ENCODE measurements at places on chromosomes 3 and 15. TPM values are rescaled to one million over a fixed set of nuclear protein-coding genes. Genes with fewer than 3 reads are reported as not detected.

- no peak for DNase-seq
Measured at GRCh38 chr3:10289787-10290355, 2.9 kb downstream of the GHRL start.

- DNase-seq, result peak; percentile 15
Measured at GRCh38 chr15:25345943-25346342, 92.9 kb downstream of the UBE3A start.

- DNase-seq, result no peak
Measured at GRCh38 chr3:154139996-154140436, 18.8 kb downstream of the ARHGEF26 start.

DNA sequence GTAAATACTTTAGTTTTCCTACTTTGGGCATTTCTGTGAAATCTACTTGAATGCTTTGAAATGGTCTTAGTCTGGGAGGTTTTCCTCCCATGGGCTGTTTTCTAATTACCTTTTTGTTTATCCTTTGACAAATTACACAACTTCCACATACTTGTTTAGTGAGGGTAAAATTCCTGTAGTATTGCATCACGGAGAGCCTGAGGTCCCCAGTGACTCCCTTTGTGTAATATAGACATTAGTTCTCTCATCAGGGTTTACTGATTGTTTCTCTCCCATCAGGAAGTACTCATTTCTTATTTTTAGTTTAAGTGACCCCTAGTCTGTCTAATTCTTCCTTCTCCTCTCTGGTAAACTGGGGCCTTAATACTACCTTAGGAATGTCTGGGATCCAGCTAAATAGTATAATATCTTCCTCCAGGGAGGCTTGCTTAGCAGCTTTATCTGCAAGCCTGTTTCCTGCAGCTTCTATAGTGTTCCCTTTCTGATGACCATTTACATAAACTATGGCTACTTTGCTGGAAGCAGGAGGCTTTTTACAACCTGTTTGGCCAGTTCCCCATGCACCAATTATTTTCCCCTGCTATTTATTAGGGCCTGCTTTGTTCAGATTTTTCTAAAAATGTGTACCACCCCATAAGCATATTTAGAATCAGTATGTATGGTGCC is 87.2 kb upstream of the XCR1 start:
- no peak for DNase-seq

DNA sequence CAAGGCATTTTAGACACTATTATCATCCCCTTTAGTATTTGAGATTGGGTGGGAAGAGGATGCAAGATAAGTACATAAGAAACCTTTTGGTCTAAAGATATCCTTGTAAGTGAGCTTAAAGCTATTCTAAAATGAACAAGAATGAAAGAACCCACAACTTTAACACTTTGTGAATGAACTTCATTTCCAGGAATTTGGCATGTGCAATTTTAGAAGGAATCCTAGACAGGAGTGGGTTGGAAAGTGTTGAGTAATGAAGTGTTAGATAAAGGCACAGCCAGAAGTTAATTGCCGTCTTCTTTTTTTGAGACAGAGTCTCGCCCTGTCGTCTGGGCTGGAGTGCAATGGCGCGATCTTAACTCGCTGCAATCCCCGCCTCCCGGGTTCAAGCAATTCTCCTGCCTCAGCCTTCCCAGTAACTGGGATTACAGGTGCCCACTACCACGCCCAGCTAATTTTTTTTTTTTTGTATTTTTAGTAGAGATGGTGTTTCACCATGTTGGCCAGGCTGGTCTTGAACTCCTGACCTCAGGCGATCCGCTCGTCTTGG is 13.2 kb upstream of the TEX9 start:
- DNase-seq, result no peak

DNA sequence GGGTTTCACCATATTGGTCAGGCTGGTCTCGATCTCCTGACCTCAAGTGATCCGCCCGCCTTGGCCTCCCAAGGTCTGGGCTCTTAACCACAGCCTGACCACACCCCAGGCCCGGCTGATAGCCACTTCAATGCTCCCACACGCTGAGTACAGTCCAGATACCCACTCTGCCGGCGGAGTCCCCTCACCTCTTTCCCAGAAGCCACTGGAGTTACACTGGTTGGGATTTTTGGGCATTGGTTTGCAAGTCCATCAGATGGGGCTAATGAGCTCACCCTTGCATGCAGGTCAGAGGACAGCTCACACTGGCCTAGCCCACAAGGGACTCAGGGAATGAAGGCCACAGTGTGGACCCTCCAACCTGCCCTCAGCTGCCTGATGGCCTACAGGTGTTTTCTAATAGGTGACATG is 60.1 kb downstream of the IQSEC1 start:
- DNase-seq, result no peak

DNA sequence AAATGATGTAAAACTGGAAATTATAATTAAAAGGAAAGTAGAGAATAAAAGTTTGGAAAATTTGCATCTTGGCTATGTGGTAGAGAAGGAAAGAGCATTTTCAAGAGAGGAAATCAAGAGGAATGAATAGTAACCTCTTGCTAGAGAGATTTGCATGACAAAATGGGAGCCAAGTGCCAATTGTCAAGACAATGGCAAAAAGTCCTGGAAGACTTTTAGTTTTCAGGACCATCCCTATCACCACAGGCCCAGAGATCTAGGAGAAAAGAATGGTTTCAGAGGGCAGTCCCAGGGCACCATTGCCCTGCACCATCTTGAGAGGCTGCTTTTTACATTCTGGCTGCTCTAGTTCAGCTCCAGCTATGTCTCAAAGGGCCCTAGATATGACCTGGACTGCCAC is 1427.6 kb downstream of the ZPLD1 start:
- no peak for DNase-seq

- peak; percentile 34 for DNase-seq
Measured at GRCh38 chr3:14549256-14549919, 9.2 kb upstream of the GRIP2 start.

The CYP11A1 gene
- total RNA-seq, result not detected

DNA sequence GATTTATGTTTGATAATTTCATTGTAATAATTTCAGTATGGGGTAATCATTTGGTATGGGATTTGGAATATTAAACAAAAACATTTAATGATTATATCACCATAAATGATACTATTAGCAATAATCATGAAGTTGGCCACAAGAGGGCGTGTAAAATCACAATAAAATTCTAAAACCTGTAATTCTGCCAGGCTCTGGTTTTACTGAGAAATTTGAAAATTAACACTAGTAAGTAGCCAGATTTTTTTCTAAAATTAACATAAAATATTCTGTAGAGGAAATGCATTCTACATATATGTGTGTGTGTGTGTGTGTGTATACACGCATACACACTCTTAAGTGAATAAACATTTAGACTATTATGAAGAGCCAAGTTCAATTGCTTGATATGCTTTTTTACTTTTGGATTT is 40.5 kb downstream of the FEZF2 start:
- peak; percentile 45 for DNase-seq

GRCh38 chr15:55573224-55573623 is 14.9 kb downstream of the PYGO1 start:
- no peak for DNase-seq

DNA sequence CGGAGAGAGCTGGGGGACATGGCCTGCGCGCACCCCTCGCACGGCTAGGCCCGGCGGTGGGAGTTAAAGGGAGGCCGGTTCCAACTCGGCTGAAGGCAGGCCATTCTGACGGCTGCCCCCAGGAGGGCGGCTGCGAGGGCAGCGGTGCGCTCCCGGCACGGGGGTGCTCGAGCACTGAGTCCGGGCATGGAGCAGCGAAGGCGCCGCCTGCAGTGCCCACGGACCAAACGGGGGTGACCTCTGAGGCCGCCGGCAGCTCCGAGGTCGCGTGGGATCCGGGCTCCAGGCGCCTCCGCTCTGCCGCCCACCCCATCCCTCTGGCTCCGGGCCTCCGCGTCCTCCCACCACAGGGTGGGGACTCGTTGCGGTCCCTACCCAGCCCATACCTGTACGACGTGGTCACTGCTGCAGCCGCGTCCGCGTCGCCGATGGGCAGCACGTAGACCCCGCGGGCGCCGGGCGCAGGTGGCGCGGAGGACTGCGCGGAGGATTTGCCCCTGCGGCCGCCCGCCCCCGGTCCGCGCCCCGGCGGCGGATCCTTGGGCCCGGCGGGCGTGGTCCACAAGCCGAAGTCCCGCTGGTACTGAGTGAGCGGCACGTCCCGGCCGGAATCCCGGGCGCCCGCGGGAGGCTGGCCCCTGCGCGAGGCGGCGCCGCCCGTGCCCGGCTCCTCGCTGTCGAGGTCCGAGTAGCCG is 469 bp downstream of the MAP6D1 start:
- DNase-seq, result peak; percentile 24

GRCh38 chr3:72872183-72872582 is 15.7 kb upstream of the GXYLT2 start:
- no peak for DNase-seq

DNA sequence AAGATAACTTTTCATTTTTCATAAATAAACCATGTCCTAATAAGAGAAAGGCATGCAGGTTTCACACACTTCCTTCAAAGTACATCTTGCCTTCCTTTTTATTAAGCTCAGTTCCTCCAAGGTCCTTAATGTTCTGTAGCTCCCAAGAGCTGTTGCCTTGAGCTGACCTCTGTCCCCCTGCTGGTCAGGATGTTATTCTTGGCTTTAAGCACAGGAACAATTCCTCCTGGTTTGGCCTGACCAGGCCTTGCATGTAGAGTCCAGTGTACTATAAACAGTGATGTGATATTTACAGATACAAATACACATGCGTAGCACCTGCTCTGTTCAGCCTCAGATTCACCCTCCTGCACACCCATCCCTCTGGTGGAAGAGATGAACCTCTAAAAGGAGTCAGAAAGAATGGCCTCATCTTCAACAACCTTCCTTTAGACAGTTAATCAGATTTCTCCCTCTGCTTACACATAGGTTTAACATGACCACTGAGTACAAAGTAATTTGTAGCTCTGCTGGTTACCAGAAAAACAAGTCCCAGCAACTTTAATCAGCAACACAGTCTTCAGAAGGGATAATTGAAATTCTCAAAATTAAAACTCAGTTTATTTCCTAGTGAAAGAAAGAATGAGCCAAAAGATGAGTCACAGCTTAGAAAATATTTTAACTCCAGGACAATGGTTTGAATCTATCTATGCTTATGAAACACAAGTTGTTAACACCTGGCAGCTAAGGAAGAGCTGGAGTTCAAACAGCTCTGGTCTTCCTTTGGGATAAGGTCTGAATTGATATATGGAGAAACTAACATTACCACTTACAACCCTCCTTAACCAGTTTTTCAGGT is 46.5 kb downstream of the PTPN9 start:
- peak; percentile 86 for DNase-seq

- no peak for DNase-seq
Measured at GRCh38 chr3:129953621-129954020, 20.9 kb upstream of the TRH start.

DNA sequence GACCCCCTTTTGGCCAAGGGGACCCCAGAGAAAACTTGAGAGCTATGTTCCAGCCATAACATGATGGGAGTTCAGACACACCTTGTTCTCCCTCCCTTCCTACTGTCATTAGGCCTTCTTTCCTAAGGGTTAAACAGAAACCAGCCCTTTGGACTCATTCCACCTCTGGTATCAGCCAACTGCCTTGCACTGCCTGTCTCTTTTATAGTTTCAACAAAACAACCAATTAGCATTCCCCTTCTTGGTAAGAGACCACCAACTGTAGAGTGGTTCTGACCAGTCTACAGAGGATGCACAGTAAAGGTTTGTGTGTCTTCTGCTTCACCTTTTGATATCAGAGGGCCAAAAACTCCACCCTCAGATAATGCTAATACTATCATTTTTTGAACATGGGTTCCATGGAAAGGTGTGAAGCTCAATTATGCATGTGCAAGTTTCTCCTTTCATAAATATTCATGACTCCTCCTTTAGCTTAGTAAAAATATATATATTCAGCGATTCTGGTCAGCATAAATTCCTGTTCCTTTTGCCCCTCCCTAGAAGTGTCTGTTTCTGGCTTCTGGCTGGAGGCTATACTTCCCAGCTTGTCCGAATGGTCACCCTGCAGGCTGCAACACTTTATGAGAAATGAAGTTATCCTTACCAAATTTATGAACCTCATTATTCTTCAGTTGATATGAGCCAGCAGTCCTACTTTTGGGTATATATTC is 55.9 kb downstream of the SERP1 start:
- no peak for DNase-seq

- DNase-seq, result no peak
Measured at GRCh38 chr15:90479656-90480055, 50.1 kb upstream of the CRTC3 start.

- peak; percentile 51 for DNase-seq
Measured at GRCh38 chr15:57220205-57220604, 156.1 kb upstream of the CGNL1 start.

DNA sequence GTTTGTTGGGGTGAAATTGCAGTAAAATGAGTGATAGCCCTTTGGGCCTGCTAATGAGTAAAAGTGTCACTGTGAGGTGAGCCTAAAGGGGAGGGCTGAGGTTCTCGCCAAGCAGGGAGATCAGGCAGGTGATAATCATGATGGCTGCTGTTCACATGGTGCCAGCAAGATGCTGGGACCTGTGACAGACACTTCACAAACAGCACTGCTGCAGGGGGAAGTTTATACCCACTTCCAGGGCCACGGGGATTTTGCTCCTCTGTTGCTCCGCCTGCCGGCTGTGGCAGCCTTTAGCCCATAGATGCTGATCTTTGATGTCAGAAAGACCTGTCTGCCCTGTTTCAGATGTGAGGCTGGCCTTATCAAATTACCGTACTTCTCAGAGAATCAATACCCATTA is 96.7 kb downstream of the SV2B start:
- DNase-seq, result no peak

DNA sequence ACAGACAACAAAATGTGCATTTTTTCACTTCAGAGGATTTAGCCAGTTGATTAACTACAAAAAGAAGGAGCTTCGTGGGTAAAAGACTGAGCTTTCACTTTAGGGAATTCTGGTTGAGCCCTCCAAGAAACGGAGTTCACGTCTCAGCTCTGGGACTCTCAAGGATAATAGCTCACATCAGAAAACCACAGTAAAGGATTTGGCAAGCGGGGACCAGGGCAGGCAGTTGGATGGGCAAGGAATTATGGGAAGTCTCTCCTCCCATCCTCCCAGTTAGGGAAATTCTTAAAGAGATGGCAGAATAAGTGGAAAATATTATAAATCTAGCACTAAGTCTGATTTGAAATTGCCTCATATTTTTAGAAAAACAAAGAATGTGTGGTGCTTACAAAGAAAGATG is 188.3 kb upstream of the EOMES start:
- no peak for DNase-seq

The ITIH1 gene
- total RNA-seq, result not detected

- DNase-seq, result no peak
Measured at GRCh38 chr15:92989470-92989869, 89.3 kb downstream of the CHD2 start.

GRCh38 chr3:17234382-17234781 is 349.6 kb downstream of the PLCL2 start:
- DNase-seq, result peak; percentile 25

The GREM1 gene
- under 0.01 TPM for total RNA-seq

- DNase-seq, result no peak
Measured at GRCh38 chr3:114242947-114243346, 5.6 kb upstream of the ZNF80 start.

- DNase-seq, result no peak
Measured at GRCh38 chr3:37287776-37288175, 113.4 kb upstream of the LRRFIP2 start.

Measured in lung microvascular endothelial cell (primary cell).